ENCODE measurements at places on chromosomes 4 and X.

DNA sequence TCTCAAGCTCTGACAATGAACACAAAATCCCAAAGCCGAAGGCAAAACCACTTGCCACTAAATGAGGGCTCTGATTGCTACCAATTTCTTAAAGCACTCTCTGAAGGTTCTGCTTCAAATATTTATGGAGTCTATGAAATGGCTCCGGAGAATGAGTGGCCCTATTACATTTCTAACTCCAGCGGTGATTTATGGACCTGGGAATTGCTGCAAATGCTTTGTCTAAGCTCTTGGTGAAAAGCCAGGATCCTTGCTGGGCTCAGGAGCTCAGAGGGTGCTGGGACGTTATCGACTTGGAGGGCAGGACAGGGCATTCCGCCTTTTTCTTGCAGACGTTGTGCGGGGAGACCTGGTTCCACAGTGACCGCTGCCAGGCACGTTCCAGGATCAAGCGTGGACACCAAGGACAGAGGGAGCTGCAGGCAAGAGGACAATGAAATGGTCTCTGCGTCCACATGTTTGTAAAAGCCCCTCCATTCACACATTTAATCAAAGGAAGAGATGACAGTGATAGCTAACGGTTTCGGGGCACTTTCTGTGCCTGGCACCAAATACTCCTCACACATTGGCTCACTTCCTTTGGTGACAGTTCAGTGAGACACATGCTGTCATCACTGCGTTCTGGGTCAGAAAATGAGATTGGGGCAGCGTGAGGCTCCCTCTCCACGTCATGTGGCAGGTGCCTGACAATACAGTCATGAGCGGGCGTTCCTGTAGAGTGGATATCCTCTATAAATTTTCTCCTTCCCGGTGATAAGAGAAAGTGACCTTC lies 58.8 kb downstream of the C4orf50 start:
- peak; percentile 41 for DNase-seq

DNA sequence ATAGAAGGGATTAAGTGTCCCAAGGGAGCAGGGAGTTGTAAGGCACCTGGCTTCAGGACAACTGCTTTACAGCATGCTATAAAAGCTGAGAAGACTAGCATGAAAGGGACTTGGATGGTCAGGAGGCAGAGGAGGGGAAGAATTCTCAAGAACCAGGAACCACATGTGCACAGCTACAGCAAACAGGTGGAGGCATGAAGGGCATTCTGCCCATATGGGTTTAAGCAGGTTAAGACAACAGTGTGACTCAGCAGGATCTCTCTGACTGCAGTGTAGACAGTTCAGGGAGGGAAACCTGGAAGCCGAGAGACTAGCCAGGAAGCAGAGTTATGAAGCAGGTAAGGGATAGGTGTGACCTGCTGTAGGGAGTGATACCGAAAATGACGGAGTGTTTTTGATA lies 117.0 kb downstream of the DHRSX start:
- no peak for DNase-seq

GRCh38 chr4:83109480-83110222 lies 4.9 kb downstream of the PLAC8 start:
- no peak for DNase-seq

DNA sequence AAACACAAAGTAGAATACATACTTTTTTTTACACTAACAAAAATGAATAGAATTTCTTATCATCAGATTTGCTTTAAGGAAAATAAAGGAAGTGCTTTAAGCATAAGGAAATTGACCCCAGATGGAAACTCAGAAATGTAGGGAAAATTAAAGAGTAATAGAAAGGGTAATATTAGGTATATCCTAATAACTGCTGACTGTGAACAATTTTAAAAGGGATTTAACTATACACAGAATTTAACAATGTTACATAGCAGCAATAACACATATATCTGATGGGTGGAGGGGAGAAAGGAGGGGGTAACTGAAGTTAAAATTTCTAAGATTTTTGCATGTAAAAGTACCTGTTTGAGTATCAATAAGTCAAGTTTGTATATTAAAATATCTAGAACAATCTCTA lies 8.6 kb downstream of the CDKL2 start:
- no peak for DNase-seq

GRCh38 chr4:7873881-7874280 lies 65.8 kb downstream of the AFAP1 start:
- DNase-seq, result no peak

GRCh38 chr4:36786519-36786918 lies 458.0 kb upstream of the NWD2 start:
- DNase-seq, result no peak

GRCh38 chrX:39601231-39602177 lies 496.3 kb downstream of the BCOR start:
- DNase-seq, result no peak

GRCh38 chr4:19399001-19399400 lies 852.7 kb upstream of the SLIT2 start:
- peak; percentile 17 for DNase-seq

GRCh38 chr4:47567511-47567910 lies 82.4 kb downstream of the ATP10D start:
- DNase-seq, result no peak

- no peak for DNase-seq
Observed at GRCh38 chr4:85792376-85793232, 317.7 kb downstream of the ARHGAP24 start.

- no peak for DNase-seq
Observed at GRCh38 chr4:70863099-70863790, 23.6 kb upstream of the GRSF1 start.

DNA sequence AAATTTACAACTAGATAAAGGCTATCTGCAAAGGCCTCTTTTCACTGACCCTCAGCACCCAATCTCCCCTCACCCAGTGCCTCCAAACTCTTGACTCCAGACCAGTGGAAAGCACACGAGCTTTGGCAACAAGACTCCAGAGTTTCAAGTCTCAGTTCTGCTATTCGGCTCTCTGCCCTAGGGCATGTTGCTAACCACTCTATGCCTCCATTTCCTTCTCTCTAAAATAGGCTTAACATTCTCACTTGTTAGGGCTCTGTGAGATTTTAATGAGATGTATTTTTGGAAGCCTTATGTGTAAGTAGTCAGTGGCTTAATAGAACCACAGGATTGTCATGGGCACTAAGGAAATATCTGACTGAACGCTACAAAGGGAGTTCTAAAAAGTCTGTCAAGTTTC lies 116.5 kb upstream of the IQCM start:
- no peak for DNase-seq

DNA sequence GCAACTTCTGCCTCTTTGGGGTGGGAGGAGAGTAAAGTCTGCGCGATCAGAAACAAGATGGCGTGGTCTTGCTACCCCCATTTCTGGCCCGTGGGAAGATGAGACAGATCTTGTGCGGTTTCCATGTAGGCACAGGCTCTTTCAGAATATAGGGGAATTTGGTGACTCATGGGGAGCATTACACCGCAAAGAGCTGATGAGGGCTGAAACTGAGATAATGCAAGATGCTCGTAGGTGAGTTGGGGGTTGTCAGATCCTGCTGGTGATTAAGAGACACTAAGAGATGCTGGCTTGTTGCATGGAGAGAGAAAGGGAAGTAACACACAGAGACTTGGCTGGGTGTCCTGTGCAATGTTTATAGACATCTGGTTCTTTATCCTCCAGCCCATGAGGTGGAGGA lies 1.5 kb downstream of the EVC start:
- peak; percentile 95 for DNase-seq

DNA sequence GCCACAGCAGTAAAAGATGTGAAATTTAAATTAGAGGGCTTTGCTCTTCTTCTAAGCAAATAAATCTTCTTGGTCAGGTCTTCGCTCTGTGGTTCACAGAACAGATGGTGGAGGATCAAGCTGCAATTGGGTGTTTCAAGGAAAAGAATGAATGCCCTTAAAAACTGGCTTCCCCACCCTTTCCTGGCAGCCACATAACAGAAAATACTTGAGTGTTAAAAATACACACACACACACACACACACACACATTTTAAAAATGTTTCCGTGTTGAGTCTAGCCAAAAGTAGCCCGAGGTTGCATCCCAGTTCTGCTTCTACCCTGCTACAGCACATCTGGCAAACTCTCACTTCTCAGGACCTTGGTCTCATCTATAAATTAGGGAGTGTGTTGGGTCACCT lies 56.7 kb upstream of the FGFBP2 start:
- DNase-seq, result no peak

- no peak for DNase-seq
Observed at GRCh38 chrX:42869011-42869410, 91.0 kb upstream of the PPP1R2C start.

- no peak for DNase-seq
Observed at GRCh38 chrX:82764521-82764920, 743.6 kb upstream of the POU3F4 start.

DNA sequence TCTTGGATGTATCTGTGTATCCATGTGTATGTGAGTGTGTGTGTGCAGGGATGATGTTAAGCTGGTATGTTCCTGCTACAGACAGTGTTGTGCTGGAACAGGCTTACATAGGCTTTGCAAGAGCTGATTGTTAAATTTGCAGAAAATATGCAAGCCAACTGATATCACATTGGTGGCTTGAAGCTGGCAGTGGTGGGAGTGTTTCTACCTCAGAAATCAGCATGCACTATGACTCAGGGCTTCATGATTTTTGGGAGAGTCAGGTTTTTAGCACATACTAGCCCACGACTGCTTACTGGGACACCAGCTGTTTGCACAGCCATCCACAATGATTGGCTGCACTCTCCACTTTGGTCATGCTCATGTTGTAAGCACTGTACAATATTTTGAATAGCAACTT lies 261.8 kb downstream of the DHX15 start:
- peak; percentile 44 for DNase-seq

- no peak for DNase-seq
Observed at GRCh38 chr4:189912170-189912569, 28.5 kb upstream of the FRG1 start.

DNA sequence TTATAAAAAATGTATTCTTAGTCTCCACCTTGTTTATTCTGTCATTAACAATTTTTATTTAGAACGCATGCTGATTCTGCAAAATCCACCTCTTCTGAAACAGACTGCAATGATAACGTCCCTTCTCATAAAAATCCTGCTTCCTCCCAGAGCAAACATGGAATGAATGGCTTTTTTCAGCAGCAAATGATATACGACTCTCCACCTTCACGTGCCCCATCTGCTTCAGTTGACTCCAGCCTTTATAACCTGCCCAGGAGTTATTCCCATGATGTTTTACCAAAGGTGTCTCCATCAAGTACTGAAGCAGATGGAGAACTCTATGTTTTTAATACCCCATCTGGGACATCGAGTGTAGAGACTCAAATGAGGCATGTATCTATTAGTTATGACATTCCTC lies 75.6 kb upstream of the SMARCA5 start:
- no peak for DNase-seq

DNA sequence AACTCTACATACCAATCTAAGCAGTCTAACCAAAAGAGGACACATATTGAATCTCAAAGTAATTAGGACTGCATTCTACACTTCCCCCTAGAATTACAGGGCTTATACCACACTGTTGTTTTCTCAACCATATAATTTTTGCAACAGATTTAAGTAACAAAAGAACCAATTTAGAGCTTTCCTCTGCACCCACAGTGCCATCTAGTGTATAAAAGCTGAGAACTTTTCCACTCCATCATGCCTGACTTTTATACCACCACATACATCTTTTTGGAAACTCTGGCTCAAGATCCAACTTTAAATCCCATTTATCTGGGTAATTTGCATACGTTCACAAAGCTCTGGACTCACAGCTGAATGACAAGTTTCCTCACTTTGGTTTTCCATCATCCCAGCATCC lies 99.5 kb downstream of the EFHC2 start:
- DNase-seq, result peak; percentile 35

DNA sequence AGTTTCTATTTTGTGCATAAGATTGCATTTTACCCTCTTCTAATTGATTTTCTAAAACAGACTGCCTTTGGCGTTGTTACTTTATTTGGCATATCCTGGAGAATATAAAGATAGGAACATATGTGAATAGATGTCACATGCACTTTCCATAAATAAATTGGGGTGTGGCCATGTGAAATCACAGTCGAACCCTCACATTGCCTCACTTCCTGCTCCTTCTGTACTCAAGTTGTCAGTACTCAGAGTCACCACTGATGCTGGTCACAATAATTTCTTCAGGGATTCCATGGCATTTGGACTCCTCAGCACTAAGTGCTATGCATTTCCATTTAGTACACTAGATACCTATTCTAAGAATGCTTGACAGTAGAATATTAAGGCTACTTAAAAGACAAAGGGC lies 1.4 kb upstream of the EMCN start:
- DNase-seq, result no peak

GRCh38 chrX:47078129-47079043 lies at the start of gene RGN:
TSS of gene RGN (plus strand) at chrX:47078443. CDS start at chrX:47081145, 2,702 bp downstream.
- no peak for DNase-seq

DNA sequence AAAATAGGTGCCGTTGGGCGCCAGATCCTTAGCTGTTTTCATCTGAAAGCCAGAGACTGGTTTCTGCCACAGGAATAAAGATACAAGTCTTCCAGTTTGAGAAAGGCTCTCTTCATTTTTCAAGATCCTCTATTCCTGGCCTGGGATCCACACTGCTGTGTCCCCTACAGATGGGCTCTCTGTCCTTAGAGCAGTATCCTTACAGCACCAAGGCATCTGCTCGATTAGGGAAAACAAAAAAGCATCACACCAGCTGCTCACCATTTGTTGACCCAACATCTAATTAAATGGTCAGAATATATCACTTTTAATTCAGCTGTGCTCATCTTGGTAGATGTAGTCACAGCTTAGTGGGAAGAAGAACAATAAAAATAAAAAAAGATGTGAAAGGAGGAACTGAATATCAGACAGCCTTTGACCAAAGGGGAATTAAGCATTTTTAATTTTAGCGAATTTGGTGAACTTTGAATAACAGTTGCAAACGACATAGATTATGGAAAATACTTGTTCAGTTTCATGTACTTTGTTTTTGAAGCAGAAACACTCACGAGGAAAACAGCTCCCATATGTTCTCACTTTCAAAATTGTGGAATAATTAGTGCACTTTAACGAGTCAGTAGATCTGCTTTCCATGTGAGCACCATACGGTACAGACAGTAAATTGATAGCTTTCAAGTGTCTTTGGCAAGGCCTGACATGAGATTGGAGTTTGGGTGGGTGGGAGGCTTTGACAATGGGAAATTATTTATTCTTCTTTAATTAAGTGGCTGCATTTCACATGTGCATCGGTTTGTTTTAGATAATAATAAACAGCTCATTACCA lies 148.4 kb upstream of the CLNK start:
- no peak for DNase-seq

- DNase-seq, result no peak
Observed at GRCh38 chr4:129098531-129099001, 2.6 kb downstream of the C4orf33 start.

DNA sequence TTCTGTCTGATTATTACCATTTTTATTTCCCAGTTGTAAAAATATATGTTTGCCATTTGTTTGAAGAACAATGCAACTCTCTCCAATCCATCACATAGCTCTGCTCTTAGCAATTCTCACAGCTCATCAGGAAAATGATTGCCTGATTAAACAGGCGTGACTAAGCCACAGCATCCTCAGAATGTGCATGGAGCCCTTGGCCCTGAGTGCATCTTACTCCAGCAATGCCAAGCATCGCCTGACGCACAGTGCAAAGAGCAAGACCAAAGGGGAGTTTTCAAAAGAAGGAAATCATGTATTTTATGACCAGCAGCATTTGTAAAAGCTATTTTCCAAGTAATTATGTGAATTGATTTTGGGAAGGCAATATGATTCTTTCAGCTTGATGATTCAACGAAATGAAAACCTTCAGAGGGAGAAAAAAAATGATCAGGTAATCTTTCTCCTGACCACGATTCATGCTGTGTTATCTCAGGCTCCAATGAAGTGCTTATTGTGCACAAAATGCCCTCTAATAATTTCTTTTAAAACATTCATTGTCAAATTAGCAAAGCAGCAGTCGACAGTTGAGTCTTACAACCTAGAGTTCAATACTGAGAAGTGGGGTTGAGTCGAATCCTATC lies 138.0 kb upstream of the FAM9B start:
- no peak for DNase-seq

Data from A172 (cell line).